ENCODE measurements at places on chromosomes 5 and 9. TPM values are rescaled to one million over a fixed set of nuclear protein-coding genes. Genes with fewer than 3 reads are reported as not detected.

DNA sequence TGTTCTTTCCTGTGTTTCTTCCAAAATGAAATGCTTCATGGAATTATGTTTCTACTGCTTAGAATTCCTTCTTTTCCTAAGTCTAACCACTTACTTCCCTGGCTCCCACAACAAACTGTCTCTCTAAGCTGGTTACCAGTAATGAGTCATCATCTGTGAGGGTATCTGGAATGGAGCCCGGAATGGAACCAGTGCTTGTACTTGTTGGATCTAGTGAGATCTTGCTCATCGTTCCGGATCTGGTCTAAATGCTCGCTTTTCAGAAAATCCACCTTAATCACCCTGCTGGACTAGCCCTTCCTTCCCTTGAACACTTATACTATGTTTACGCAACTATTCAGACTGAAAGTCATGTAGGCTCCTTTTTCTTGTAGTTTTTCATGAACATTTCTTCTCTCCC is 184.8 kb downstream of the PBX3 start:
- no peaks in the 10 kb centered on the region for H3K4me1 ChIP-seq
- DNase-seq, result no peak
- H3K27me3 ChIP-seq, result no peaks in the 10 kb centered on the region
- H3K4me3 ChIP-seq, result no peak overlapping the region

DNA sequence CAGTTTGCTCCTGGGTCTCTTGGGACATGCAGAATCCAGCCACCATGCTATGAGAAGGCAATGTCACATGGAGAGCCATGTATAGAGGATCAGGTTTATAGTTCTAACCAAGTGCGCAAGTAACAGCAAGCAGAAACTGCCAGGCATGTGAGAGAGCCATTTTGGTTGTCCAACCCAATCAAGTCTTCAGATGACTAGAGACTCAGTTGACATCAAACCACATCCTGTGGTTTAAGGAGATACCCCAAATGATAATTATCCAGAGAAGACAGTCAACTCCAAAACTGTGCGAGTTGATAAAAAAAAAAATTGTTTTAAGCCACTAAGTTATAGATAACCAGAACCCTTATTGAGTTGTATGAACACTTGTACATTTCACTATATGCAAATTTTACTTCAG is 40.2 kb downstream of the TMEM232 start:
- no peaks in the 10 kb centered on the region for H3K36me3 ChIP-seq
- no peaks in the 10 kb centered on the region for H3K4me1 ChIP-seq
- no peak for DNase-seq
- no peak overlapping the region for H3K27ac ChIP-seq
- H3K27me3 ChIP-seq, result no peaks in the 10 kb centered on the region
- H3K4me3 ChIP-seq, result no peak overlapping the region

Gene CDH9
- total RNA-seq, result not detected

Gene SERINC5
- 115 TPM for total RNA-seq

Data from CD4-positive, alpha-beta T cell (primary cell).